ENCODE measurements at places on chromosomes 6 and 20.

DNA sequence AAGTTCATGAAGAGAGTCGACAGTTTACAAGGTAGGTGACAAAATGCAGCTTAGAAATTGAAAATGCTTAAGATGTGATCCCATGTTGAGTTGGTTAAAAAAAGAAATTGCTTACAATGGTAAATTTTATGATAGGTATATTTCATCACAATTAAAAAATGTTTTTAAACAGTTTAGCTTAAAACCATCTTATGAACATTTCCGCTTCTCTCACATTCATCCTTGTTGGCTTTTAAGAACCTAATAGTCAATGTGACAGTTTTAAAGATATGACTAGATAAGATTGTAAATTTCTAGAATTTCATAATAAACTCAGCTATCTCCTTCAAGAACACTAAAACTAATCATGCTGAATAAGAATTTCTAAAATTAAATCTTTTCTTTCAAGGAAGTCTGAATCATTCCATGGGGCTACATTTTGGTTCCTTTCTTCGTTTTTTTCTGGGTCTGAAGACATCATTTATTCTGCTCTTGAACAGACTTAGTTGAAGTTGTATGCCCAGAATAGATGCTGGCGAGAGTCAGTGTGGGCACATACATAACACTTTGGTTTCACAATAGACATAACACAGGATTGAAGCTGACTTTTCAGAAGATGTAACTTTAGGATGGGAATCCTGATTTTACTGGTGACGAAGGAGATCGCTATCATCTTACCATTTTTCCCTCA lies 35.9 kb upstream of the LTV1 start:
- no peak for DNase-seq

- no peak for DNase-seq
Observed at GRCh38 chr20:20864351-20865096, 152.1 kb upstream of the RALGAPA2 start.

GRCh38 chr20:10209091-10209490 lies 9.5 kb upstream of the SNAP25 start:
- no peak for DNase-seq

DNA sequence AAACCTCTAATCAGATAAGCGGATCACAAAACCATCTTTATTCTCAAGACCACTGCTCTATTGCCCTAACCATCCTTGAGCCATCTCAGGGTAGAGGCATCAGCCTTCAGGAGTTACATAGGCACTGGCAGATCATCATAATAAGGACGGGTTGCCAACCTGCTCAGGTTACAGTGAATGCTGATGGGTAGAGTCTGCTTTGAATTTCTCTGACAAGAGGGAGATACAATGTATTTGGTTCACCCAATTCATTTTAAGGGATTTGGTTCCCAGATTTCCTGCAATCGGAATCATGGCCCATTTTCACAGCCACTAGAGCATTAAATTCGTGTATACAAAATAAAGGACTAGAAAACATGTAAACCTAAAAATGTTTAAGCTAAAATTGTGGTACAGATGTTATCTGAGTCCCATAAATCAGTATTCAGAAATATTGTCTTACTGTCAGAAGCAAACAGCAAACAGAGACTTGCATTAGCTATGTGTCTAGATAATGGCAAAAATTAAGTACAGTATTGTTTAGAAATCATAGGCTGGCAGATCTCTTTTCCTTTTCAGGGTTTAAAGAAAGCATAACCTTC lies 41.9 kb upstream of the TMEM170B start:
- no peak for DNase-seq

DNA sequence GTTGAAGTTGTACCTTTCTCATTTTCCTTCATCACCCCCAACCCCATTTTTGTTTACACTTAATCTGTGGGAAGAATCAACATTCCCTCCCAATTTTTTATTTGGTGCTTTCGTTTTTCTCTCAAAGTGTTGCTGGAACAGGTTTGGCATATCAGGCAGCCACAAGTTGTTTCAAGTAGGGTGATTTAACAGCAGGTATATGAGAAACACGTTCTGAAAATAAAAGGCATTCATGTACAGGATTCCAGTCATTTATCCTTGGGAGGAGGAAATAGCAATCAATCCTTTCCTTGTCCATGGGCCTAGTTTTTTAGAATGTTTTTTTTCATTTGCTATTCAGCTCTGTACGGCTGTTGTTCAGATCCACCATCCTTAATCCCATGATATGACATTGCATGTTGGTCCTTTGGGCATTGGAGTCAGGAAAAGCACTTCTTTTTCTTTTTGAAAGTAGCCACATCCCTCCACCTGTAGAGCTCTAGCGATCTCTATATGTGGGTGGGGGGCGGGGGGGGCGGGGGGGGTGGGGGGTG lies 120.2 kb downstream of the JARID2 start:
- no peak for DNase-seq

DNA sequence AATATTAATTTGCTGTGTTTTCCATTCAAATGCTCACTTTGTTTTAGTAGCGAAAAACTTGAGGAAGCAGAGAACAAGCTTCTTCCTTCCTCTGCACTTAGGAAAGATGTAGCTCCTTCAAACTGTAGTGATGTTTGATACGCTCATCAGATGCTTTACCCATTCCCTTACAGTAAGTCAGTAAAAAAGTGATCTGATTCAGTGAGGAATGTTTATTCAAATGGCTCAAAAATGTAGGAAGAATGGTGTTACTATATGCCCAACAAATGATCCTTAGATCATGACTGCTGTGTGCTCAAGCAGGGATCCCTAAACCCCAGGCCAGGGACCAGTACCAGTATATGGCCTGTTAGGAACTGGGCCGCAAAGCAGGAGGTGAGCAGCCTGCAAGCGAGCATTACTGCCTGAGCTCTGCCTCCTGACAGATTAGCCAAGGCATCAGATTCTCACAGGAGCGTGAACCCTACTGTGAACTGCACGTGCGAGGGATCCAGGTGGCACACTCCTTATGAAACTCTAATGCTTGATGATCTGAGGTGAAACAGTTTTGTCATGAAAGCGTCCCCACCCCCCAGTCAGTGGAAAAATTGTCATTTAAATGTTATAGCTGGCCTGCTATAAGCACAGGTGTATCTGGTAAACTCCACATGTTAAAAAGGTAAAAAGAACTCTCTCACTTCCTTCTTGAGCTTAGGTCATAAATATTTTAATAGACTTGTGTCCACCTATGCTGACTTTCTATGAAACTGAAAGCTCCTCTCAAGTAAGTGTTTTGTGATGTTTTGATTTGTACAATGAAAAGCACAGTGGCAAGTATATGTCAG lies 187.2 kb downstream of the FOXC1 start:
- no peak for DNase-seq

- DNase-seq = no peak
Observed at GRCh38 chr6:128323011-128323410, 197.4 kb downstream of the PTPRK start.

GRCh38 chr6:127566651-127567050 lies 10.3 kb upstream of the C6orf58 start:
- DNase-seq = no peak

DNA sequence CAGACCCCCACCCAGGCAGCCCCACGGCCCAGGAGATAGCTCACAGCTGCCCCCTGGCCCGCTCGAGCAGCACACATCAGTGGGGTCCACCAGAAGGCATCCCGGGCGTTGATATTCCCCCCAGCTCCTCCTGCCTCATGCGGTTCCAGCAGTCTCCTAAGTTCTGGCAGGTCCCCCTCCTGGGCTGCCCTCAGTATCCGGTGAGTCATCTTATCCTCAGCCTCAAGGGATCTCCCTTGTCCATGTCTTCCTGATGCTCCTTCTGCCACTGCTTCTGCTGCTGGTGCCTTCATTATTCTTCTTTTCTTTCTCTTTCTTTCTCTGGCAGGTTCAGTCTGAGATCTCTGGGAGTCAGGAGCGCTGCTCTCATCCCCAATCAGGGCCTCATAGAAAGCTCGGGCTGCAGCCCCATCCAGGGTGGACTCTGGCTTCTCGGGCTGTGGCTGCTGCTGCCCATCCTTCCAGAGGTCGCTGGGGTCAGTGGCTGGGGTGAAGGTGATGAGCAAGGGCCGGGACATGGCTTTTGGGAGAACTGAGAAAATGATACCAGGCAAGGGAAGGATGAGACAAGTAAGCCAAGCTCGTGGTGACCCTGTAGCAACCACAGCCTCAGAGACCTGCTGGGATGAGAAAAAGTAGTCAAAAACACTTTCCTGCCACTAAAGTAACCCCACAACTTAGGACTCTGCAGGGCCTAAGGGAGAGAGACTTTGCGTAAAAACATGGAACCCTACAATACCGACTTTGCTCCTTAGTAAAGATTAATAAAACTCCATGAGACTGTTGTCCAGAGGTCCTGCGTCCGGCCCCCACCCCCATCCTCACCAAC lies 622 bp downstream of the GPANK1 start:
- no peak for DNase-seq

DNA sequence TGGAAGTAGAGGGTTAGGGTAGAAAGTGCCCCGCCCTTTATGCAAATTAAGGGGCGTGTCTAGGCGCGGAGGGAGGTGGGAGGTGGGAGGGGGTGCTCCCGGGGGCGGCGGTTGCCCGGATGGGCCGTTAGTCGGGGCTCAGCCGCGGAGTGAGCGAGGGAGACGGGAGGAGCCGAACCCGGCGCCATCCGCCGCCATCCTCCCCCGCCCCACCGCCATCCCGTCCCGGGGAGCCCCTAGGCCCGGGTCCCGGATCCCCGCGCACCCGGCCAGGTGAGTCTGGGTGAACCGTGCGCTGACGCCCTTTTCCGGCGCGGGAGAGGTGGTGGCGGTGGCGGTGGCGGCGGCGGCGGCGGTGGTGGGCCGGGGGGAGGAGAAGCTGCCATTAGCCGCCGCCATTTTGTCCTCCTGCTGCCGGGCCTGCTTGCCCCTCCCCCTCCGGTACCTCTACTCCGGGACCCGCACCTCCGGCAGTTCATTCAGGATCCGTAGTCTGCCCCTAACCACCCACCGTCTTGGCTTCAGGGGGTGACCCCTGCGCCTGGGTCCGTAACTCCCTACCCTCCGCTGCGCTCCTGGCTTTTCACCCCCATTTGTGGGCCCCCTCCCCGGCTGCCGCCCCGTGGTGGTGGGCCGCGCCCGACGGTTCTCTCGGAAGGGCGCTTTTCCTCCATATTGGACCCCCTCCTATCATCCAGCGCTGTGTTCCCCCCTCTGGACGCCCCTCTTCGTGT lies at the start of gene PRRC2A:
PRRC2A (plus strand) TSS at position 130 of the 734 bp plus-strand sequence. CDS start 2,075 bp downstream, outside the sequence.
- peak; percentile 35 for DNase-seq

DNA sequence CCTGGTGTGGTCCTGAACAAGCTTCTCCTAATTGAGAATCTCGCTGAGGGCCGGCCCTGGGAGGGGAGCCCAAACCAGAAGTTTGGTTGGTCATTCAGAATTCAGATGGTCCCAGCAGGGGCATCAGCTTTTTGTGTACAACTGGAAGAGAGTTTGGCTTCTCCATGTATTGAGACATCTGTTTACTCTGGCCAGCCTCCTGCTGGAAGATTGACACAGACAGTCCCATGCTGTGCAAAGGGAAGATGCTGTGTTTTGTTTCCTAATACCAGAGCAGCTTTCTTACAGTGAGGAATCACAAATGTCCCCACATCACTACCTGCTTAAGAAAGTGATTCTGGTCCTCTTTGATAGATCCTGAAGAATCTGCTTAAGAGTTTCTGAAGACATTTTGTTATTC lies 97.8 kb downstream of the PLEKHG1 start:
- no peak for DNase-seq

DNA sequence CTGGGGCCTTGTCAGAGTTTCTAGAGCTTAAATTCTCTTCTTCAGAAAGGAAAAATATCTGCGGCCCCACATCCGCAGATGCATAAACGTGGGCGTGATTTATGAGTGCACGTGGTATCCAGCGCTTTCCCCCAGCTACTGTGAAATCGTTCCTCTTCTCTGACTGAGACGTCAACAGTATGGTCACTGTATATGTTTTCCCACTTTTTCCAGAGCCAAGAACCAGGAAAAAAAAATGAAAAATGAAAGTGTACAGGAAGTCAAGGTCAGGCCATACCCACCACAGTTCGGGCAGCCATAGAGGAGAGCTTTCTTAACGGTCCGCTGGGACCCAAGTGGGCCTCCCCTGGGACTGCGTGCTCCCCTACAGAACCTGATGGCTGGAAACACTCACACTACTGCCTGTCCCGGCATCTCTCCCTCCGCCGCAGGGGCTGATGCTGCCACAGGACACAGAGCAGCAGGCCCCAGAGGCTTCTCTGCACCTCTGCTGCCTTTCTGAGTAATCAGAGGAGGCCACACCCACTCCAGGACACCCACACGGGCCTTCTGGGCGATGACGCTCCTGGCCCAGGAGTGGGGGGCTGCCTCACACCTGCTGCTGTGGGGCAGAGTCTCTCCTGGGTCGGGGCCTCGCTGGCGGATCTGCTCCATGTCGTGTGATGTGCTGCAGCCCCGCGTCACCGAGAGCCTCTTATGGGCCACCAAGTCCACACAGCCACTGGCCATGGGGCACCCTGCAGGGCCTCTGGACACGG lies 16.4 kb upstream of the STX16 start:
- DNase-seq = no peak

- DNase-seq = no peak
Observed at GRCh38 chr20:47256668-47257236, 99.7 kb downstream of the ZMYND8 start.
